GDM1 (cell line): ENCODE measurements at places on chromosomes 3 and 15.

DNA sequence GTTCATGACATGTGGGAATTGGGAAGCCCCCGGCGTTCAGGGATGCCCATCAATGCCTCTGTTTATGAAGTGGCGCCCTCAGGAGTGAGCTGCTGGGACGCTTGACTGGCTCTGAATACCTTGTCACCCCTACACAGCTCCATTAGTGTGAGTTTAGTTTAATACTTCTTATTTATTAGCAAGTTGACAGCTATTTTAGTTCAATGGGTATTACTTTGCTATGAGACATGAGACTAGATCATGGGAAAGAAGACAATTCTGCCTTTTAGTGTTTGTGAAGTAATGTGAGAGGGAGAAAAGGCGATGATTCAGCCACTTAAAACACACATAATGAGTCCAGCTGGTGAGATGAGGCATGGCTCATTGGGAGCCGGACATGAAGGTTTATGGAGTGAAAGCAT lies 678.5 kb downstream of the NR2F2 start:
- DNase-seq = no peak

- peak; percentile 5 for DNase-seq
These were observed 34.0 kb downstream of the ARIH2 start for GRCh38 chr3:48952510-48953118.

DNA sequence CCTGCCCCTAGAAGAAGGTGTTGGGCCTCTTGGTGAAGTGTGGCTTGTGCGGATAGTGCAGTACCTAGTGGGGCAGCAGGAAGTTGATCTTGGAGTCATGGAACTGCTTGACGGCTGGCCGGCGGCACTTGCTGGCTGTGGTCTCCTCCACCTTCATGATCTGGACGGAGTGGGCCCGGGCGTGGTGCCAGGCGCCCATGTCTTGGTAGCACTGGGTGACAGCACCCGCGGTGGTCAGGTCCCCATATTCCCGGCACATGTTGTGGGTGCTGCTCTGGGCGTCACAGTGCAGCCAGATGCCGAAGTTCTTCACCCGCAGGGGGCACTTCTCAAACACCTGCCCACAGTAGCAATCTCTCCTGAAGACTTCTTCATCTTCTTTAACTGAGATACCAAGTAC lies 30.7 kb downstream of the EXOG start:
- no peak for DNase-seq

GRCh38 chr3:64514889-64515288 lies 172.9 kb downstream of the ADAMTS9 start:
- DNase-seq = no peak

DNA sequence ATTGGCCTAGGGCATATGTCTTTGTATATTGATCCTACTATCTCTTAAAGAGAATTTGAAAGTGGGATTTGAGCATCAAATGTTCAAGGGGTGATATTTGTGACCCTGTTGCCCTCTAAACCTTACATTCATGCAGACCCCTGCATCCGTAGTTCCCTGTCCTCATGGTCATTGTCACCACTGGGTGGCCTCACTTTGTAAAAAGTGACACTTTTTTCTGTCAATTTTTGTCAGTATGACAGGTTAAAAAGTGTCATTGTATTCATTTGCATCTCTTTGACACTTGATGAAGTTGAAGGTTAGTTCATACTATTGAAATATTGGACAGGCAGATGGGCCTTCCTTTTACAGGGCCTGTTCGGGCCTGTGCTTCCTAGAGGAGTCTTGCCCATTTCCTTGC lies 12.3 kb upstream of the KLF15 start:
- DNase-seq = no peak

- DNase-seq = no peak
These were observed 71.2 kb upstream of the C3orf80 start for GRCh38 chr3:160154033-160154432.

- DNase-seq = no peak
These were observed 6.4 kb downstream of the PDE8A start for GRCh38 chr15:84987949-84988624.
